NCI-H1930 (cell line): ENCODE measurements at places on chromosomes 2 and 18.

DNA sequence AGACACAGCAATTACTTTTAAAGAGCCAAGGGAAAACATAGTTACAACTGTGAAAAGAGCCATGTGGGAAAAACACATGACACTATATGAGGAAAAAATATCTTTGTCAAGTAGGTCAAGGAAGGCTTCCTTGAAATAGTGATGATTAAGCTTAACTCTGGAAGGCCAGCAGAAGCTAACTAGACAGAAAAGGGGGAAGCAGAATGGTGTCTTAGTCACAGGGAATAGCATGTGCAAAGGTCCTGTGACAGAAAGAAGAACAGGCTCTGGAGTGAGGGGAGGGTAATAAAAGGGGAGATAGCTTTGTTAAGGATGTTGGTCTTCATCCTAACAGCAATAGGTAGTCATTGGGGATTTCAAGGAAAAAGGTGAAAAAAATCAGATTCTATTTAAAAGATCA lies 64.0 kb downstream of the ARHGAP25 start:
- DNase-seq, result no peak

- DNase-seq, result no peak
Measured at GRCh38 chr18:36640021-36640952, 188.5 kb downstream of the TPGS2 start.

- DNase-seq, result no peak
Measured at GRCh38 chr2:236628981-236629605, 59.5 kb downstream of the ACKR3 start.

GRCh38 chr2:191611614-191612013 lies 66.3 kb upstream of the NABP1 start:
- no peak for DNase-seq

DNA sequence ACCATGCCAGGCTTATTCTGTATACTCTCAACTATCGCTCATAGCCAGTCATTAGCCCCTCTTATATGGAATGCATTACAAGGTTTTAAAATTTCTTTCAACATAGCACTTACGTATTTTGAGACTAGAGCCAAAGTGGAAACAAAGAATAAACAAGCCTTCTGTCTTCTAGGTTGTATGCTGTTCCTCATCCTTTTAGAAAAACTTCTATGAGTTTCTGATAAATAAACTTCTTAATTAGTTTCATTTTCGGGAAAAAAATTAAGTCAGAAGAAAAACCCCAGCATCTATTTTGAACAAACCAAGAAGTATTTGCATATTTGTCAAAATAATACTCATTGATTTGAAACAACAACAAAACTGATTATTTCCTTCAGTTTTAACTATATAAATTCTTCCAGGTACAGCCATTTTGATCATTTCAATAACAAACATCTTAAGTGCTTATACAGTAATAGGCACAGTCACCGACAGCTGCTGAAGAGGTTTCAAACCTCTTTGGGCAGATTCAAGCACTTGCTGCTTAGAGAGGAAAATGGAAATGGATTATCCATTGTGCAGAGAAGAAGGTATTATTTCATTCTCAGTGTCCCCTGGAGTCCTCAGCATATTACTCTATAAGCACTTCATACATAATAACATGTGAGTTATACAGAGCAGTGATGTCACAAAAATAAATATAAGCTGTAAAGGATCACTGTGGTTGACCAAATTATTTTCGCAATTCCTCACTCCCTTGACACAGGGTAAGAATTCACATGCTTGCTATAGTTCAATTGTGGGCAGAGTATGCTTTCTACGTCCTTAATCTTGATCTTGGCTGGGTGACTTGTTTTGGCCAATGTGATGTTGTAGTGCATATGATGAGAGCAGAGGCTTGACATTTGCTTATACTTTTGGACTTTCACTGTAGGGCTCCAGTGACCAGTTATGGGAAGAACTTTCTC lies 833.8 kb downstream of the TRIB2 start:
- no peak for DNase-seq

DNA sequence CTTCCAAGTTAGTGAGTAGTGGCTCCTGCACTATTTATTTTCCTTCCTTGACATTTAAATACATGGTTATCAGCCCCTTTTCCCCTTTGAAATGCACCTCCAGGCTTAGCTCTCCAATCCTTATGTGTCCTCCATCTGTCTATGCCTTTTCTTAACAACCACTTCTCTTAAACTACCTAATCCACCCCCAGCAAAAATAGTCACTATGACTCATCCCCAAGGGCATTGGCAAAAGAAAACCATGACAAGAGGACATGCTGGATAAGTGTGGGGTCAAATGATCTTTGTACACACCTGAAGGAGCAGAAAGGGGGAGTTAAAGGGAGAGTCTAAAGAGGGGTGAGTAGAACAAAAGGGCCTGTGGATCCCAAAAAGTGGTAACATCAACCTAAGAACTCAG lies 127.2 kb downstream of the ANKRD44 start:
- no peak for DNase-seq

- DNase-seq, result no peak
Measured at GRCh38 chr18:24545651-24546050, 85.2 kb downstream of the HRH4 start.

DNA sequence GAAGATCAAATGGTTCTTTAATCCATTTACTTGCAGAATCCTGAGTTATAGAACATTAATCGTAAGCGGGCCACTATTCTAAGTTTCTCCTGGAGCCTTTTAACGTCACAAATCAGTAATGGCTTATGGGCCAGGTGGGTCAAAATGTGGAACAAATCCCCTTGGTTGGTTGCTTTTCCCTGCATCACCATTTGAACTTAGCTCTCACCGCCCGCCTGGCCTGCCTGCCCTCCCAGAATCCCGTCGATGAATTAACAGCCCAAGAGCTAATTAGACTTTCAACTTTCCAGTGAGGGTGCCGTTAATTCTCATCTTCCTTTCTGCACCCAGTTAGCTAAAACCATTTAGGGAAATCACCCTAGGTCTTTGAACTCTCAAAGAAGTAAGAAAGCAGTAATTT lies 205.5 kb downstream of the RNF152 start:
- DNase-seq, result no peak

DNA sequence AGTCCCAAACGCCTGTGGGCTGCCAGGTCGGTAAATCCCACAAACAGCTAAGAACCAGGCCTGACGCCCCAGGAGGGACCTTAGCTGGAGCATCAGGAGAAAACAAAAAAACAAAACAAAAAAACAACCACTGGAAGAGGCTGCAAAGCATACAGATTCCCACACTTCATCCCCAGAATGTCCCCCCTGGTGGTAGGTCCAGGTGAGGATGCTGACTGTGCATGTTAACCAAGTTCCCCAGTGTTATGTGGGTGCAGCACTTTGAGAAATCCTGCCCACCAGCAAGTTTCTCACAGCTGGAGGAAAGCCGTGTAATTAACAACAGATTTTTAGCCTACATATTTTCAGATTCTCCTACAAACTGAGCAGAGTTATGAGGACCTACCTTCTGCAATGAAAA lies 15.1 kb downstream of the ST3GAL5 start:
- DNase-seq, result no peak

- DNase-seq, result no peak
Measured at GRCh38 chr2:128702616-128703015, 383.9 kb upstream of the HS6ST1 start.

DNA sequence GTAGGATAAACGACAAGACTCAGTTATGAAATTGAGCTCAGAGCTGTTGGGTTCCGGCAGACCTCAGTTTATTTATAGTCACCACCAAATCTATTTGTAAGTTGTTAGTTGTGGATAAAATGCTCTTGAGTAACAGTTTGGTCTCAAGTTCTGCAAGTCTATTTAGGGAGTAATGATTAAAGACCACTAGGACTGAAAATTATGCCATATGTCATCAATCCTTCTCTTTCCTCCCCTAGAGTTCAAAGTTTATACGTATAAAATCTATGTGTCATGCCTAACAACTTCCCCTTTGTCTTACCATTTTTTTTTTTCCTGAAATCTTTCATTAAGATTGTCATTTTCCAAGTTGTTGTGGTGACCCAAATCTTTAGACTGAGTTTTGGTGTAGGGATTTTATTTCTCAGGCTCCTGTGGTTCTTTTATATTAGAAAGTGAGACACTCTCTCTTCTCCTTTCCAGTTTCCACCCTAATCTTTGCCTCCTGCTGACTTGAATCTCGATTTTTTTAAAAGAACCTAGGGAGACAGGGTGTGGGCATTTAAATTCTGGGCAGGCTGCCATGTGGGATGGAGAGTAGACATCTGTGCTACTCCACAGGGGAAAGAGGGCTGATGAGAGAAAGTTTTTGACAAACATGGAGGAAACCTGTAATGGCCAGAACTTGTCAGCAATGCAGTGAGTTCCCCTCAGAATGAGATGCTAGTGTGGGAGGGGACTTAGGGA lies 51.0 kb downstream of the LAMA3 start:
- DNase-seq, result no peak

- no peak for DNase-seq
Measured at GRCh38 chr18:22666411-22666940, 248.8 kb upstream of the CTAGE1 start.

- no peak for DNase-seq
Measured at GRCh38 chr18:10488017-10488416, 33.6 kb downstream of the APCDD1 start.

- no peak for DNase-seq
Measured at GRCh38 chr2:199460101-199460671, 2.4 kb upstream of the SATB2 start.

DNA sequence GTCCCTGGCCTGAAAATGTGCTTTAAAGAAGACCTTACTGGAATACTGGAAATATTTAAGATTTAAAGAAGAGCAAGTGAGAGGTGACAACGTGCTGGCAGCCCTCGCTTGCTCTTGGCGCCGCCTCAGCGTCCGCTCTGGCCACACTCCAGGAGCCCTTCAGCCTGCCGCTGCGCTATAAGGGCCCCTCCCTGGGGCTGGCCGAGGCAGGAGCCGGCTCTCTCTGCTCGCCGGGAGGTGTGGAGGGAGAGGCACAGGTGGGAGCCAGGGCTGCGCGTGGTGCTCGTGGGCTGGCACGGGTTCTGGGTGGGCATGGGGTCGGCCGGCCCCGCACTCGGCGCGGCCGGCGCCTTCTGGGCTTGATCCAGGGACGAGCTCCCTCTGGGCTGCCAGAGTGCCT lies 2.9 kb upstream of the COQ10B start:
- no peak for DNase-seq

GRCh38 chr2:181304011-181304844 lies 153.0 kb upstream of the ITGA4 start:
- no peak for DNase-seq

DNA sequence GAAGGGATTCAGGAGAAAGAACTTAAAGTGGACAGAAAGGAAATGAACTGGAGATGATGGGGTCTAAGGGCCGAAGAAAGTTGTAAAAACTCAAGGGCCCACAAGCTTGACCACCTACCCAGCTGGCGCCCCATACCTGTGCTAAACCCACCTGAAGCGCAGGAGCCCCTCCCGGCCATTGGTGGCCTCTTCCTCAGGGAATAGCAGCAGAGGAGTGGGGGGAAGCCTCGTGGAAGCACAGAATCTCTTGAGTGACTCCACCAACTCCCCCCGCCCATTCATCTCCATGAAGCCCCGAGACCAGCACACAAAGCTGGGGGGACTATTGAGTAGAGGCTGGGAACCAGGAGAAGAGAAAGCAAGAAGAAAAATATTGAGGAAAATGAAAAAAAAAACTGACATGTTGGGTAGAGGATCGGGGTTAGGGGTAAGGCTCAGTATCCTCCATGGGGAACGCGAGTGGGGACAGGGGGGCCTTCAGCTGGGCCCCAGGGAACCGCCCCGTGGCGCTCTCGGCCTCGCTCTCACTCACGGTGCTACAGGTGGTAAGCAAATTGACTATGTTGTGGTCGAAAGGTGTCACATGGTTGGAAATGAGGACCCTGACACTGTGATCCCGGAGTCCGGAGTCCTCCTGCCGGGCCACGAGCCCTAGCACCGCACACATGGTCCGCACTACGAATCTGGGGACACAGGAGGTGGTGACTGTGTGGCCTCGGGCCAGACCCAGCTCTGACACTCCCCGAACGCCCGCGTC lies 728 bp downstream of the AUP1 start:
- no peak for DNase-seq

- no peak for DNase-seq
Measured at GRCh38 chr2:128775217-128775913, 456.7 kb upstream of the HS6ST1 start.

DNA sequence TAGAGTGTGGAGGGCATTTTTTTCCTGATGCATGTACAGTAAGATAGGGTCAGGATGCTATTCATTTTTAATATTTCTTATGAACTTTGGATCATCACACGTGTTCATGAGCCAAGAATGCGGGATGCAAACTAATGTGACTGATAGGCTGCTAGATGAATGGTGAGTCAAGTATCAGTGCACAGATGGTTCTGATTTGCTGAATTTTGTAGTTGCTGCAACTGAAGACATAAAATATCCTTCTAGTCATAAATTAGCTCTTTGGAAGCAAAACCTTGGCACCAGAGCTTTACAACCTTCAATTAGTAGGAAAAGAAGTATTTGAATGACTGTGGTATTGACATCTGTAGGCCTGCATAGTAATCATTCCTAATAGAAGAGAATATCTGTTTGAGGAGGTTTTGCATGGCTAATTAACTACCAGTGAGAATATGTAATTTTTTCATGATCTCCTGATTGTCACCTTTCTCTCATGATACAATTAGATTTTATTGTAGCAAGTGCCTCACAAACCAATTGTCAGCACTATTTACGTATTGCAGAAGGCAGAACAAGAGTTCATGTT lies 94.0 kb downstream of the VRK2 start:
- DNase-seq, result no peak

DNA sequence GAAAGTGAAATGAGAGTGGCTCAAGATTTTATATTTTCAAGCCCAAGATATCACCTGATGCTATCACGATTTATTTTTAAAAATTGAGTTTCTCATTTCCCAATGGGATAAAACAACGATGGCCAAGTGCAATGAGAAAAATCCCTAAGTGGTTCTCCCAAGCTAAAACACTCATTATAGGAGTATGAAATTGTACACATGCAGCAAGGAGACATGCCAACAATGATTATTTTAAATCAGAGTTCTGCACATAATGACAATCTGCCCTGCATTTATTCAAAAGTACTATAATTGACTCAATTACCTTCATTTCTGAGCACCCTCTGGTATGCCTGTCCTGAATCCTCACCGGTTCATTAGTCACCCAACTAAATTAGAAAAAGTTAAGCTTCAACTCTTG lies 12.7 kb downstream of the CYTIP start:
- DNase-seq, result no peak

- no peak for DNase-seq
Measured at GRCh38 chr18:69127873-69128500, 272.7 kb upstream of the DOK6 start.

- DNase-seq, result no peak
Measured at GRCh38 chr2:220373878-220374277, 746.4 kb downstream of the SLC4A3 start.

- DNase-seq, result no peak
Measured at GRCh38 chr18:63878343-63878742, 9.2 kb upstream of the SERPINB2 start.

DNA sequence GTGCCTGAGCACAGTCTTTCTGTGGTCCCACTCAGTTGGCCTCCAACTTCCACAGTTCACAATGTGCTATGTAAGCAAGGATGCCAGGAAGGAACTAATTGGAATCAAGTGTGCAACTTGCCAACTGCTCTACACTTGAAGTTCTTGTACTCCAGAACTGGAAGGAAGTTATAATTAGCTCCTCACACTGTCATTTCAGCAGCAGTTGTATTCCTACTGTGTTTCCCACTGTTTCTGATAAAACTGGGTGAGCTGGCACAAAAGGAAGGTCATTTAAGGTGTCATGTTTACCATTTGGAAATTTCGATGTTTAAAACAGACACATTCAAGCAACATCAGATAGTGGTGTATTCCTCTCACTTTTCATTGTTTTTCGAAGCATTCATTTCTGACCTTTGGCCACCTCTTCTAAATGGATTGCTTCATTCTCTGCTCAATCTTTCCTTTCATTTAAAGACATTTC lies 84.2 kb downstream of the ANTXR1 start:
- no peak for DNase-seq

GRCh38 chr2:72198532-72199241 lies 51.0 kb upstream of the CYP26B1 start:
- no peak for DNase-seq
